Stimulated activated CD4-positive, alpha-beta T cell treated with anti-CD3 and anti-CD28 coated beads, Interleukin-1b, Interleukin-23, amount 100 ng/mL, for 24 hours (primary cell): ENCODE measurements at places on chromosomes 2 and 18.

DNA sequence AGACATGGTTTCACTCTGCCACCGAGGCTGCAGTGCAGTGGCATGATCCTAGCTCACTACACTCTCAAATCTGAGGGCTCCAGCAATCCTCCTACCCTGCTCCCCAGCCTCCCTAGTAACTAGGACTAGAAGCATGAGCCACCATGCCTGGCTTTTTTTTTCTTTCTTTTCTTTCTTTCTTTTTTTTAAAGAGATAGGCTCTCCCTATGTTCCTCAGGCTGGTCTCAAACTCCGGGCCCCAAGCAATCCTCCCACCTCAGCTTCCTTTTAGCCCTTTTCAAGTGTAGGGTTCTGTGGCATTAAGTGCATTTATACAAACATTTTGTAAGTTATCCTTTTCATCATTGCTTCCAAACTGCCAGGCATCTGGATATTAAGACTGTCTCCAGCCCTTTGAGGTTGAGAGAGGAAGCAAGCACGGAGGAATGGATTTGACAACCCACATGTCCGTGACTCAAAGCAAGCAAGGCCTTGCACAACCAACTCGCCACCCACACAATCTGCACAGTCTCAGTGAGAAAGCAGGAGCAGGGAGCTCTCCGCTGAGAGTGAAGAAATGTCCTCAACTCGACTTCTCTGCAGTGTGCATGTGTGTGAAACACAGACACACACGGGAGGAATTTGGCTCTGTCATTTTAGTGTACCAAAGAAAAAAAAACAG, 65.6 kb downstream of the ATP8B1 start:
- DNase-seq, result no peak

DNA sequence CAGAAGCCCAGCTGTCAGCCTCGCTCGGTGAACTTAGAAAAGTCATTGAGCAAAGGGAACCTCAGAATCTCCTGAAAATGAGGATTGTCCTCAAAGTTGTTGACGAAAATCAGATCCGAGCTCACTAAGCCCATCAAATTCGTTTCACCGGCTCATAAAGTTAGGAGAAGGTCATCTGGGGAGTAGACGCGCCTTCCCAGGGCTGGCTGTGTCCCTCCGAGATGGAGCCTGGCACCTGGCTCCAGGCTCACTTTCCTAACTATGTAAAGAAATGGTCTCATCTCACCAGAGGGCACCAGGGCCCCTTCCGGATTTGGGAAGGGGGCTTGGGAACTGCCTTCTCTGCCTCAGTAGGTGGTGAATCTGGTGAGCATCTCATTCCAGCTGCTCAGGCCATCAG, 145.5 kb downstream of the PXDN start:
- DNase-seq, result no peak

GRCh38 chr18:6891788-6892187, 162.3 kb downstream of the ARHGAP28 start:
- DNase-seq, result no peak

GRCh38 chr2:199764273-199764800, 86.7 kb downstream of the FTCDNL1 start:
- no peak for DNase-seq

- no peak for DNase-seq
Observed at GRCh38 chr18:32598144-32598543, 127.5 kb upstream of the GAREM1 start.

- DNase-seq, result no peak
Observed at GRCh38 chr18:26175481-26175880, 41.8 kb downstream of the PSMA8 start.

DNA sequence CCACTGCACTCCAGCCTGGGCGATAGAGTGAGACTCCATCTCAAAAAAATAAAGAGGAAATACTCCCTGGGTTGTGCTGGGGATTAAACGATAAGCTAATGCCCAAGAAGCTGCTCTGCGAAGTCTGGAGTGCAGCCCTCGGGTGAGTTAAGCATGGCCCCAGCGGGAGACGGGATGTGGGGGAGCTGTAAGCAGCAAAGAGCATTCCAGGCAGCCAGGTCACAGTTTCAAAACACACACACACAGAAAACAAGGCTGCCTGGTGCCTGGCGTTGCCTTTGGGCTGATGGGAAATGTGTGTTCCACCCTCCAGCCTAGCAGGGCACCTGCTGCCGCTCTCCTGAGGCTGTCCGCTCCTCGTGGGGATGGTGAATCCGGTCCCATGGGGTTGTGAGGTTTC, 24.1 kb downstream of the ODC1 start:
- no peak for DNase-seq

- no peak for DNase-seq
Observed at GRCh38 chr2:46787364-46787763, 128.2 kb downstream of the MCFD2 start.

- DNase-seq, result no peak
Observed at GRCh38 chr18:73355121-73355520, 487.3 kb upstream of the NETO1 start.
